ENCODE measurements at places on chromosomes 5 and 9.

GRCh38 chr9:37464426-37465248 is 613 bp downstream of the ZBTB5 start:
- no peaks in the 10 kb centered on the region for H3K27me3 ChIP-seq
- H3K36me3 ChIP-seq: peaks cover 6% of the 10 kb centered on the region
- H3K4me3 ChIP-seq: peak overlapping the region; percentile 97
- peak overlapping the region; percentile 95 for H3K27ac ChIP-seq
- H3K4me1 ChIP-seq: peaks cover 29% of the 10 kb centered on the region

DNA sequence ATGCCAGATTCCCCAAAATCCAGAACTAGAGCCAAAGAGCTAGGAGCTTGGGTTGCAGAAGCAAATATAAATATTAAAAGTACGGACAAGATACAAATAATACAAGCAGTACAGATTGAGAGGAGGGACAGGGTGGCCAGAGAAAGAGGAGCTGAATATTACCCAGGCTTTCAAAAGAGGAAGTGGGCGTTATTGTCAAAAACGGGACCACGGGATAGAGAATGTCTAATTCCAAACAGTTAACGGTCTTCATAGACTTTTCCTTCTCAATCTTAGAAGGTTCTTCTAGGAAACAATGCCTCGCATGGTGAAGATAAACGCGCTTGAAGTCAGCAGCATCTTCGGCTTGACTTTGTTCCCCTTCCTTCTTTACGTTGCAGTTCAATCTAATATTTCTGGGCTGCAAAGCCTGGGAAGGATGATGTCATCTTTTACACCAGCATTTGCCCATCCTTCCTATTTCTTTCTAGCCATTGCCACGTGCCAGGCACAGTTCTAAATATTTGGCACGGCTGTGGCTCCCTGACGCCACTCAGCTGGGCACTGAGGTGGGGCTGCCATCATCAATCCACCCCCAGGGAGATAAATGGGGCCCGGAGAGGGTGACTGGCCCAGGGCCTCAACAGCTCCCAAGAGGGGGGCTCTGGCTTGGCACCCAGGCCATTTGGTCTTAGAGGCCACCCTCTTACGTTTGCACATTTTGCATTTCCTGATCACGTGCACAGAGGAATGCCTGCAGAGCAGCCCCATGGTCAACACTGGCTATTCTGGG is 16.3 kb upstream of the OLFM1 start:
- DNase-seq: no peak
- H3K4me1 ChIP-seq: no peaks in the 10 kb centered on the region
- H3K4me3 ChIP-seq: no peak overlapping the region
- peaks cover 14% of the 10 kb centered on the region for H3K27me3 ChIP-seq
- H3K27ac ChIP-seq: no peak overlapping the region
- H3K36me3 ChIP-seq: no peaks in the 10 kb centered on the region

- H3K4me3 ChIP-seq: no peak overlapping the region
- DNase-seq: no peak
- H3K27me3 ChIP-seq: no peaks in the 10 kb centered on the region
- H3K36me3 ChIP-seq: no peaks in the 10 kb centered on the region
- no peak overlapping the region for H3K27ac ChIP-seq
These were observed 27.8 kb upstream of the SEMA4D start for GRCh38 chr9:89525446-89526374.

DNA sequence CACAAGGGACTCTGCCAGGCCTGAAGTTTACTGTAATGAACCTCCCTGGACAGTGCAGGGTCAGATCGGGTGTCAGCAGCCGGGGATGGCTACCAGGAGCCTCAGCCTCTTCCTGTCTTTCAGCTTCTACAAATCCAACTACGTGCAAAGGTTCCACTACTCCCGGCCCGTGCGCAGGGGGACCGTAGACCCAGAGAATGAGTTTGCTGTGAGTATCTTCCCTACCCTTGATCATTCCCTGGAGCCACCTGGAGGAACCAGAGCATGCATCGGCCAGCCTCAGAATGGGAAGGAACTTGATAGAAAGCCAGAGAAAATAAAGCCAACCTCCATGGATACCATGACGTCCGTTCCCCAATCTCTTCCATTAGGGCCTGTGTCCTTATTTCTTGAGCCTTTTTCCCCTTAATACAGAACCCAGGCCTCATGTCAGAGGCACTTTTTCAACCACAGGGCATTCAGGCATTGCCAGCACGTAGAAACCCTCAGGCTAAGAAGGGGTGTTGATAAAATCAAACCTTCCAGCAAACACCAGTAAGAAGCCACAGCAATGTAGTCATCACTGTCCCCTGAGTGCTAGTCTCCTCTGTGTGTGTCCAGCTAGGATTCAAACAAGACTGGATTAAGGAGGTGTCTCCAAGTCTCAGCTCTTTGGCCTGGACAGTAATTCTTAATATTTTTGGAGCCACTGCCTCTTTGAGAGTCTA is 49.0 kb upstream of the FOXI1 start:
- no peak for DNase-seq
- H3K4me1 ChIP-seq: no peaks in the 10 kb centered on the region

DNA sequence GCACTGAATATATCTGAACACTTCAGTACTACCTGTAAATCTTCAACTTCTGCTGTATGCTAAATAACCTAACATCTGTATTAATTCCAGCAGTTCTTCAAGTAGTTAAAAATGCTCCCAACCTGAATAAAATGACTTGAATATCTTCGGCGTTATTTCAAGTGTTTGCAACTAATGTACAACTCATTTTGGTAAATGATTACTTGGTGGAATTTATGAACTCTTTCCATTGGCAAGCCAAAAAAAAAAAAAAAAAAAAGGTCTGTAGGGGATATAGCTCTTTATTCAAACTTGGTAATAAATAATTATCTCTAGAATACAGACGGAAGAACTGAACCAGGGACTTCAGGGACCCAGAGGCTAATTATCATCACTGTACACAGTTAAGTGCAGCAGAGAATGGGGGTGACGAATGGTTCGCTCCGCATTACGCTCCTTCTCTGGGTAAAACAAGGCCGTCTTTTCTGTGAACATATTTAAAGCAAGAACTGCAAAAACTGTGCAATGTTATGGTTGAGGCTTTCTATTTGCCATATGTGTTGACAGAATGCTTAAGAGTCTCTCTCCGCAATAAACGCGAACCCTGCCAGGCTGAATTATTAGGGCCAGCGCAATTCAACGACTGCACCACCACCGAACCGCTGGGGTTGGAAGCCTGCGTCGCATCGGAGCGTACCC is 1.9 kb upstream of the ERBIN start:
- H3K27ac ChIP-seq: peak overlapping the region; percentile 80
- no peaks in the 10 kb centered on the region for H3K27me3 ChIP-seq
- DNase-seq: no peak
- H3K36me3 ChIP-seq: peaks cover 5% of the 10 kb centered on the region
- H3K4me1 ChIP-seq: peaks cover 18% of the 10 kb centered on the region

- peaks cover 7% of the 10 kb centered on the region for H3K27me3 ChIP-seq
- no peak overlapping the region for H3K27ac ChIP-seq
- no peaks in the 10 kb centered on the region for H3K4me1 ChIP-seq
- no peaks in the 10 kb centered on the region for H3K36me3 ChIP-seq
- no peak for DNase-seq
These were observed 138.1 kb upstream of the WWC1 start for GRCh38 chr5:168153263-168153875.

- H3K27ac ChIP-seq: no peak overlapping the region
- H3K4me1 ChIP-seq: peaks cover 12% of the 10 kb centered on the region
- DNase-seq: no peak
- H3K4me3 ChIP-seq: no peak overlapping the region
These were observed 17.6 kb upstream of the HRH2 start for GRCh38 chr5:175640106-175640775.

GRCh38 chr5:154309805-154310204 is 119.3 kb downstream of the GALNT10 start:
- peaks cover 30% of the 10 kb centered on the region for H3K4me1 ChIP-seq
- peak; percentile 42 for DNase-seq
- H3K36me3 ChIP-seq: peaks cover 16% of the 10 kb centered on the region
- no peak overlapping the region for H3K27ac ChIP-seq

GRCh38 chr5:170111088-170111785 is 5.5 kb downstream of the FOXI1 start:
- peaks cover 2% of the 10 kb centered on the region for H3K27me3 ChIP-seq
- H3K36me3 ChIP-seq: no peaks in the 10 kb centered on the region
- no peak for DNase-seq
- no peak overlapping the region for H3K27ac ChIP-seq
- H3K4me3 ChIP-seq: no peak overlapping the region

DNA sequence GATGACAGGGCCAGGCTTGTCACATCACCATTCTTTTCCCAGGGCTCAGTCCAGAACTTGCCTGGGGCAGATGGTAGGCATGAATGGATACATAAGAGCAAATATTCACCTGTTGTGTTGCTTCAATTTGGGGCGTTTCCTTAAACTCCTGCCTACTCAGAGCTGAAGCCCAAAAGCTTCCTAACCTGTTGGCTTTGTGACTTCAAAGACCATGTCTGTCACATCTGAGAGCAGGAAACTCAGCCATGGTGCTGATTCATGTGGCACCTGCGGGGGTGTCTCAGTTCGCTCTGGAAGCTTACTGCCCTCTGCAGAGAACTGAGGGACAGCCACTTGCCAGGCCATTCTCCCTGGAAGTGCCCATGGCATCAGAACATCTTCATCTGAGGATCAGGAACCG is 246.6 kb downstream of the HSPA4 start:
- peak; percentile 66 for DNase-seq
- H3K27me3 ChIP-seq: peaks cover 3% of the 10 kb centered on the region
- no peaks in the 10 kb centered on the region for H3K36me3 ChIP-seq
- H3K4me1 ChIP-seq: no peaks in the 10 kb centered on the region

DNA sequence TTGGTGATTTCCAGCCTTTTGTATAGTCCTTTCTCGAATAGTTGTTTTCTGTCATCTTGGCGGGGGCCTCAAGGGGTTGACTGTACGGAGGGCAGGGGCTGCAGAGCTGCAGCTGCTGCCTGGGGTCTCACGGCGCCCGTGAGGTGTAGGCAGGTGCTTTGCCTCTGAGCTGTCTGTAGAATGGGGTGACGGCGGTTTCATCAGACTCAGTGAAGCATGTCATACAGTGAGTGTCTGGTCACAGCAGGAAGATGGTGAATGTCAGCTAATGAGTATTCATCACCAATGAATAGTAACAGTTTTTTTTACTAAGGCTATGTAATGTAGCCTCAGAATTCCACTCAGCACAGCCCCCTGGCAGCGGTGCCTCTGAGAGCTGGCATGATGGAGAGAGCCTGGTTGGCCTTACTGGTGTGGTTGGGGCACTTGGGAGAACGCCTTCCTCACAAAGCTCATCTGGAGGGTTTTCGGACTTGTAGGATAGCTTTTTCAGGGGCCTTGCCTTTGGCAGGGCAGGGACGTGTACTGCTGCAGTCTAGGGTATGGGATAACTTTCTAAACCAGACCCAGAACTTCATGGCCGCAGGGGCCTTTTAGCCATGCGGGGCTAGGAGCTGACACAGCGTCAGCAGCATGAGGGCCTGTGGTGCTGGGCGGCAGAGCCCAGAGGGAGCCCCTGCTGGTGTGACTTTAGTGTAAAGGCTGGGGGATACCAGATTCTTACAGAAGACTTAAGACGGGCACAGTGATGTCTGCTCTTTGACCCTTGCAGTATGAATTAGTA is 15.0 kb downstream of the TENT4A start:
- H3K4me3 ChIP-seq: no peak overlapping the region
- H3K36me3 ChIP-seq: peaks cover 26% of the 10 kb centered on the region
- peak overlapping the region; percentile 58 for H3K27ac ChIP-seq
- DNase-seq: peak; percentile 35

- no peaks in the 10 kb centered on the region for H3K36me3 ChIP-seq
- peak overlapping the region; percentile 64 for H3K4me3 ChIP-seq
- DNase-seq: no peak
These were observed 925 bp downstream of the LIFR start for GRCh38 chr5:38555354-38556087.

DNA sequence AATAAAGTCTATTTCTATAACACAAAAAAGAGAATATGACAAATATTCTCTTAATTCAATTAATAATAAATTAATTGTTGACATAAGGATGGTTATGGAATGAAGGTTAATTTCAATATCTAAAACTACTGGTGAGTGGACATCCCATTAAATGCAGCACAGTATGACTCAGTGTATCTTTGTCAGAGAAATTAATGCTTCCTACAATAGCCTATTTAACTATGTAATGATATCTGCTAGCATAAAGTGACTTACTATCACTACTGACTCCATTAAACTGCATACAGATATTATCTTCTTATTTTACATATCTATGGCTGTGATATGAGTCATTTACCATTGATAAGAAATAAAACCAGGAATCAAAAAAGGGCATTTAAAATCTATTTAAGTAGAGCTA is 298.7 kb downstream of the CDH12 start:
- no peak for DNase-seq
- H3K4me1 ChIP-seq: no peaks in the 10 kb centered on the region

DNA sequence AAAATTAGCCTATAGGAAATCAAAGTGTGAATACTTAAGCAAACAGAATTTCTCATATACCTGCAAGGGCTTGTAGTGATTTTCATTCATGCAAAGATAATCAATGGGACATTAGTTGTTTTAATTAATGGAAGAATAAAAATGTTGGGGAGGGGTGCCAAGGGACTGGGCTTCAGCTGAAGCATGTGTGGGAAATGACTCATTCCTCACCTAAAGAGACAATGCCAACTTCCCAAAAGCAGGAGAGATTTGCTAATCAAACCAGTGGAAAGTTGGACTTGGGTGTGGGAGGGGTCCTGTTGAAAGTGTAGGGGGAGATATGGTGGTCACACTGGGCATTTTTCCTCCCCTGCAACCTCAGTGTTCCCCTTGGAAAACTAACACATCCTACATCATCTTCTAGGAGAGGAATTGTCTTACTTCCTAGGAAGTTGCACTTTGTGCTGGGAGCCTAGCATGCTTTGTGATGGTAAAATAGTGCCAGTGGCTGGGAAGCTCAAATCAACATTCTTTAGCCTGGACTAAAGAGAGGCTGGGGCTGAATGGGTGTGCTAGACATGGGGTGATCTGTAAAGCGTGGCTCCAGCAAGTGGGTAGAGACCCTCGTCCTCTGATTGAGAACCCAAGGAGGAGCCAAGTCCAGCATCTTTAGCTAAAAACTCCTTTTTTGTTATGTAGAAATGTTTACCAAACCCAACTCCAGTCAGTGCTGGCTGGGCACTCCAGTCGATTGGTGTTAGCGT is 6.4 kb upstream of the LHX2 start:
- H3K4me1 ChIP-seq: peaks cover 28% of the 10 kb centered on the region
- H3K27me3 ChIP-seq: peaks cover 94% of the 10 kb centered on the region
- no peak overlapping the region for H3K27ac ChIP-seq
- no peaks in the 10 kb centered on the region for H3K36me3 ChIP-seq
- DNase-seq: no peak

- H3K36me3 ChIP-seq: peaks cover 2% of the 10 kb centered on the region
- DNase-seq: no peak
- H3K27me3 ChIP-seq: no peaks in the 10 kb centered on the region
- no peak overlapping the region for H3K27ac ChIP-seq
These were observed 2.6 kb downstream of the UBTD2 start for GRCh38 chr5:172280929-172281328.

GRCh38 chr5:65184780-65185179 is 296.9 kb downstream of the ADAMTS6 start:
- peaks cover 8% of the 10 kb centered on the region for H3K27me3 ChIP-seq
- no peaks in the 10 kb centered on the region for H3K36me3 ChIP-seq
- H3K4me1 ChIP-seq: peaks cover 3% of the 10 kb centered on the region
- H3K27ac ChIP-seq: no peak overlapping the region
- DNase-seq: no peak

All from activated CD4-positive, alpha-beta memory T cell treated with anti-CD3 and anti-CD28 coated beads for 36 hours (primary cell).